AG09309 (cell line): ENCODE measurements at places on chromosomes 16 and 17.

DNA sequence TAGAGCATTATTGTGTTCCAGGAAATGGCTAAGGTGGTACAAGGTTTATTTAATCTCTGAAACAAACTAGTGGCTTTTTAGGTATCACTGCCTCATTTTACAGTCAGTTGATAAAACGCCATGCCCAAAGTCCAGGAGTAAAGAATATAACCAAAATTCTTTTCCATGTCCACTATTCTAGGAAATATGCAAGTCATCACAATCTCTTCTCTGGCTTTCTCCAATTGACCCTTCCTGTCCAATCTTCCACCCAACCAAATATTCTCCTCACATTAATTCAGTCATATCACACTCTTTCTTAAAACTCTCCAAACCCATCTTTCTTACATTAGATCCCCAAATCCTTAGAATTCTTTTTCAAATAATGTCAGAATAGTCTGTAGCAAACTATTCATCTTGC, 1110.0 kb upstream of the CDH8 start:
- no peak for DNase-seq

DNA sequence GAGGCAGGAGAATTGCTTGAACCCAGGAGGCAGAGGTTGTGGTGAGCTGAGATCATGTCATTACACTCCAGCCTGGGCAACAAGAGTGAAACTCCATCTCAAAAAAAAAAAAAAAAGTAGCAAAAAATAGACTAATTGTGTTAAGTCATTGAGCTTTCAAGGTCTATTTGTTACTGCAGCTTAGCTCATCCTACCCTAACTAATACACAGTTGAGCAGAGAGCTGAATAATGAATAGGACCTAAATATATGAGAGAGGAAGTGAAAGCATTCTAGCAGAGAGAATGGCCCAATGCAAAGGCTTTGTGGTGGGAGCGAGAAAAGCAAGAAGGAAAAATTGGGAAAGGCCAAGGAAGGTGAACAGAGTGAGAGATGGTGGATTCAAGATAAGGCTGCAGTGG, 128.3 kb downstream of the AXIN2 start:
- DNase-seq = no peak

- DNase-seq = no peak
Observed at GRCh38 chr16:54288030-54288834, 1.6 kb upstream of the IRX3 start.

DNA sequence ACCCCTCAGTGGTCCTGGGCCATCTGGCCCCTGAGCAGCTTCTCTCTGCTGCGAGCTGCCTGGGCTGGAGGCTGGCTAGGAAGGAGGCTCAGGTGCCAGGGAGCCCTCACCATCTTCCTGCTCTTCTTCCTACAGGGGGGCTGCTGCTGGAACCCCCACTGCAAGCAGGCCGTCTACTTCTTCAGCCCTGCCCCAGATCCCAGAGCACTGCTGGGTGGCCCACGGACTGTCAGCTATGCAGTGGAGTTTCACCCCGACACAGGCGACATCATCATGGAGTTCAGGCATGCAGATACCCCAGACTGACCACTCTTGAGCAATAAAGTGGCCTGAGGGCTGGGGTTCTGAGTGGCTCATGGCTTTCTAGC, 46.1 kb downstream of the PRMT7 start:
- no peak for DNase-seq

DNA sequence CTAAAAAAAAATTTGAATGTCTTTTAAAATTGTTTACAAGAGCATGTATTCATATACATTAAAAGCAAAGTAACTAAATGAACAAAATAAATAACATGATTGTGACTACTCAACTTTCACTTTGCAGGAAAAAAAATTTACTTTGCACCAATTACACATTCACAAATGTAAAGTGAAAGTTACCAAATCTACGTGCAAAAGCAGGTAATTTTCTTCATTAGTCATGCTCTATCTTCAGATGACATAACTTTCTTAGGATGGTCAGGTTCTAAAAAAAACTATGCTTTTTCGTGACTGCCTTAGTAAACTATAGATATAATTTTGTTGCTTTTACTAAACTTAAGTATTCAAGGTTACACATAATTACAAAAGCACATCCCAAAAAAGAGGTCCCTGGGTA, 17.0 kb upstream of the ABCA10 start:
- DNase-seq = no peak

DNA sequence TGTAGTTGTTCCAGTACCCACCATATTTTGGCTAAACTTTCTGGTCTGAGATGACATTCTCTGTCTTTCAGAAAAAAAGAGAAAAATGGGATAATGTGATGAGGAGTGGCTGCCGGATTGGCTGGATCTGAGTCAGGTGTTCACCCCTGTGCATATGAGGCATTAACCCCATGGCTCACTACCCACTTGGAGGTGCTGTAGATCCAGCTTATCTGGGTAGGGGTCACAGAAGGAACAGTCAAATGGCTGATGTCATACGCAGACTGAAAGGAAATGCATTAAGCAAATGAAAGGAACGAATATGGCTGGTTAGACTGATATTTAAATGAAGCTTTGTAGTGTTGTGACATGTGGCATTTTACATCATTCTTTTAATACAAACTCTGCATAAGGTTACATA, 17.3 kb downstream of the MAP2K6 start:
- no peak for DNase-seq

DNA sequence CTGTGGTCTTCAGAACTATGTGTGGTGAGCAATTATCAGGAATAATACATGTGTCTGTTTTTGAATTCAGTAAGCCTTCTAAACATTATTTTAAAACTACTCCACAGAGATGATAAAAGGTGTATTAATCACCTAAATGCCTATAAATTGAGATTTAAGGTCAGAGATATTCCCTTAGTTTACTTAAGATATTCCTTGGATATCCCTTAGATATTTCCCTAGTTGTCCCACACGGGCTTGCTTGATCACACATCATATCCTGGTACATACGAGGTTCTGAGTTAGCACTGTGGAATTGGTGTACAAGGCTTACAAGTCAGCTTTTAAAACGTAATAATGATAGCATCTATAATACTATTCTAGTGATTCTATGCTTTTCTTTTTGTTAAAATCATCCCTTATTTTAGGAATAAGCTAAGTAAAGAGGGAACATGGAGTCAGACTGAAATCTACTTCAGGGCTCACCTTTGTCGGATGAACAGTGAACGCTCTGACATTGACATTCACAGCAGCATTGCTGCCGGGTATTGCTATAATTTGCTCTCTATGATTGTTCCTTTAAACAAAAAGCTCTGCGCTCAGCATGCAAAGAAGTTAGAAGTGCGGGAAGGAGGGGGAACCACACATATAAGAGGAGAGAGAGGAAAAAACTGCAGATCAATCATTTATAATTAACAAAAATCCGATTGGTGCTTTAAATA, 136.5 kb downstream of the SKAP1 start:
- DNase-seq = no peak

DNA sequence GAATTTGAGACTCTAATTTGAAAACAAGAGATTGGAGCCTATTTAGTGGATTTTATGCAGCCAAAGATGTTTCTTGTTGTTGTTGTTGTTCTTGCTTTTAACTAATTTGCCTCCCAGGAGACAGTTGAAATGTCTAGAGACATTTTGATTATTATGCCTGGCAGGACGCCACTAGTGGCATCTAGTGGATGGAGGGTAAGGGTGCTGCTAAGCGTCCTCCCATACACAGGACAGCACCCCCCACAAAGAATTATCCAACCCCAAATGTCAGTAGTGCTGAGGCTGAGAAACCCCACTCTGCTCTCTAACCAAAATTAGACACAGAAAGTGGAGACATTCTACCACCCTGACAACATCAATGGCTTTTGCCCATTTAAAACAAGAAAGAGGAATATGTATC, 15.4 kb upstream of the HSBP1 start:
- DNase-seq = no peak

GRCh38 chr17:12994341-12995074, 23.3 kb downstream of the ELAC2 start:
- no peak for DNase-seq

DNA sequence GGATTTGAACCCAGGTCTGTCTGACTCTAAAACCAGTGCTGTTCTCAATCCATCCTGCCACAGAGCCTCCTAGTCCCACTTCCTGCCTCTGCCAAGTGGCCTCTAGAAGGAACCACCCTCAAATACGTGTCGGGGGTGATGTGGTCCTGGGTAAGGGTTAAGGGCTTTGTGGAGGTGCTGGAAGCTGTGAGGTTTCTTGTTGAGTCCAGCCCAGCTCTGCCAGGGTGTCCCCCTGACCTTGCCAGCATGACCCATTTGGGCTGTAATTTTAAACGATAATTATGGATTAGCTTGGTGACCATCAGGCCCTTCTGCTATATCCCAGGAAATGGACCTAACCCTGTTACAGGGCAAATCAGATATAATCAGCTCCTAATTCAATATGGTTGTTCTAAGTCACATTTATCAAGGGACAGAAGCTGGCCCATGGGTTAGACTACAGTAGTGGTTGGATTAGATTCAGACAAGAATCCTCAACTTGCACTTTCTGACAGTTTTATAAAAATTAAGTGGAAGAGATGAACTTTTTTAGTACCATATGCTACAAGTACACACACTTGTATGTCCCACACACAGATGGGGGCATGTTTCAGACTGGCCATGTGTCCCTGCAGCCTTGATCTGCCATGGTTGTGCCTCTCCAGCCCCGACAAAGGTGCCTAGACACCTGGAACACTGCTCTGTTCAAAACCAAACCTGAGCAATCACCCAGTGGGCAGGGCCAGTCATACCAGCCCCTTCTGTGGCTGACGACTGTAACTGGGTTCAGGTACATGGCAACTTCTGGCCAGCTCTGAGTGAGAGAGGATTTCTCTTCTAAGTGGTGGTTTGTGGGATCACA, 48.0 kb downstream of the SMPD3 start:
- DNase-seq = no peak

DNA sequence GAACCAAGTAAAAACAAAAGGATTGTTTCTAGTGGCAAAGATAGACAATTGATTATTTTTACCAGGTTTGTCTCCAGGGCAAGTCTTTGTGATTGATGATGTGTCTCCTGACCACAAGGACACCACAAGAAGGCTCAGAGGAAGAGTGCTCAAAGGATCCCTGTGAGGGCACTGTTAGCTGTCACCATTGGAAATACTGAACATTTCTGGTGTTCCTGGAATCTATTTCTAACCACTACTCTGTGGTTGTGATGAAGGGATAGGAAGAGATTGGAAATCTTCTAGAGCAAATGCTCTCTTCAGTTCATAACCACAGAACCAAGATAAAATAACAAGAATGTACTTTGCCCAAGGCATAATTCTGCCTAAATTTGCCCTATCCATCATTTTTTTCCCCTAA, 15.3 kb downstream of the RNF43 start:
- no peak for DNase-seq

GRCh38 chr16:77090062-77090461, 100.9 kb upstream of the MON1B start:
- no peak for DNase-seq

DNA sequence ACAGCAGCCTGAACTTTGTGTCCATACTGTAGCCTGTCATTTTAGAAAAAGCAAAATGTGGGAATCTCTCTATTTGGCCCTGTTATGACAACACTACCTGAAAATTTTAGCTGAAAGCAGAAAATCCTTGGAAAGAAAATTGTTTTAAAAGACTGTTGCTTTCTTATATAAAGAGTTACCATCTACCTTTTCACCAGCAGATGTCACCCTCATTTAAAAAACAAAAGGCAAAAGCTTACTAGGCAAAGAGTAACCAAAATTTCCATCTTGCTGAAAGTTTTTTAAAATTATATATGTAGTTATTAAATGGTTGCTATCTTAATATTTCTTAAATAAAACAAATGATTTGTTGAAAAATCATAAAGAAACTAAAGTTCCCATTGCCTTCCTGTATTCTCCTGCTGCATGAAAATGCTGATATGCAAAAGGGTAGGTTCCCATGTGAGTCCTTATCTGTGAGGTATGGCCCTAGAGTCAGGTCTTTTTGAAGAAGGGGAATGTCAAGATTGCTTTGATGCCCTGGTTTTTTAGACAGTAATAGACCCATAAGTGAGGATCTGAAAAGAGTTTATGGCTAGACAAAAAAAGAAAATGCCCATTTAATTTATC, 61.0 kb downstream of the TNRC6C start:
- DNase-seq = no peak

DNA sequence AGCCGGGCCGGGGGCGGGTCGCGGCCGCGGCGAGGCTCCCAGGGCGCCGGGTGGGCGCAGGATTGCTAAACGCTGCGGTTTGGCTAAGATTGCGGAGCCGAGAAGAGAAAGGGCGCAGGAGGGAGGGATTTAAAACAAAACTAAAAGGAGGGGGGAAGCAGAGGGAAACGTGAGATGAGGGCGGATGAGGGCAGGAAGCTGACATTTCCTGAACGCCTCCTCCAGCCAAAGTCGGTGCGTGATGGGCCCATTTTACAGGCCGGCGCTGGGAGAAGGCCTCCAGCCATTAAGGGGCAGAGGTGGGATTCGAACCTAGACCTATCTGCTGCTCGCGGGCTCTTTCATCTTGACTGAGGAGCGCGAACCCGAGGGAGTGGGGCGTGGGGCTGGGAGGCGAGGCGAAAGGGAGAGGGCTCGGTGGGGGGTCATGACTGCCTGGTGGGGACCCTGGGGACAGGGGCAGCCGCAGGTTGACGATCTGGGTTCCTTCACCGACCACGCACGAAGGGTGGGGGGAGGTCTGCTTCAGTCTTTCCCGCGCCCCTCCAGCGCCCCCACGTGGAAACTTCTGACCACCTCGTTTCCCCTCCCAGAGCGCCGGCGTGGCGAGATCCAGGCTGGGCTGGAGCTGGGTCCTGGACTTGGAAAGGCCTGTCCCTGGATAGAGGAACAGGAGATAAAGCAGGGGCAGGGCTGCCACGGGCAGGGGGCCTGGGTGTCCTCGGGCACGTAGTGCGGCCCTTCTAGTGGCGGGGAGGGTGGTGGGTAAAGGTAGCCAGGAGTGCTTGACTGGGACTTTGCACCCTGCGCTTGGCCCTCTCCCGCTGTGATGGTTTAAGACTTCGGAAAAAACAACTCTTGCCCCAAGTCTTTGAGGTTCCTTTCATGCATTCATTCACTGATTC, 3.8 kb upstream of the TAC4 start:
- DNase-seq = peak; percentile 20

DNA sequence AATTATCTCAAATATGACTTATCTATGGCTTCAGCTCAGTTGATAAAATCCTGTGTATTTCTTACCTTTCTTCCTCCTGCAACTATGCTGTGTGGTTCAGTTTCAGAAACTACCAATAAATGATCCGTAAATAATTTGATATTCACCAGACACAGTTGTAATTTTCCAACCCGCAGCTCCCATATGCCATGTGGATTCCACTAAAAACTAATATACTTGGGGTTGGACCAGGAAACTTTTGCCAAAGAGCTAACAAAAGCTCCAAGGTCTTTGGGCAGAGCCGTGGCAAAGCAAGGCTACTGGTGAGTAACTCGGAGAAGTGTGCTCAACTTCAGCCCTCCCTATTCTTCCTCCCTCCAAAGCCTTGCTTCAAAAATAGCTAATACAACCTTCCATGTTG, 2.3 kb upstream of the CHST6 start:
- DNase-seq = no peak
